ENCODE measurements at places on chromosomes 16 and 17.

- DNase-seq = no peak
Measured at GRCh38 chr17:3485481-3486068, 9.8 kb downstream of the ASPA start.

- DNase-seq = no peak
Measured at GRCh38 chr16:86306811-86307513, 203.4 kb upstream of the FOXF1 start.

DNA sequence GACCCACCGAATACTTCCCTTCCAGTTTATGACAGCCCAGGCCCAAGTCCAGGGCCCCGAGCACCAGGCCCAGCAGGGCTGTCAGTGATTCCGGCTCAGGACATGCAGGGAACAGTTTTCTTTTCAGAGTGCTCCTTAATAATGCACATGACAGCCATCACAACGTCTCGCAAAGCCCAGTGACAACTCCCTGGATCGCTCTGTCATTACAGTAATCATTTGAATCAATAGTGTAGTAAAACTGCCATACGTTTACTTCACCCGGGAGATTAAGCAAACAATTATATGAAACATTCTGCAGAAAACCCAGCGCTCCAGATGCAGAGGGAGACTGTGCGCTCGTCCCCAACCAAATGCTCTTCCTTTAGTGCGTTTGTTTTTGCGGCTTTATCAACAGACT is 162.6 kb upstream of the CDH13 start:
- no peak for DNase-seq

DNA sequence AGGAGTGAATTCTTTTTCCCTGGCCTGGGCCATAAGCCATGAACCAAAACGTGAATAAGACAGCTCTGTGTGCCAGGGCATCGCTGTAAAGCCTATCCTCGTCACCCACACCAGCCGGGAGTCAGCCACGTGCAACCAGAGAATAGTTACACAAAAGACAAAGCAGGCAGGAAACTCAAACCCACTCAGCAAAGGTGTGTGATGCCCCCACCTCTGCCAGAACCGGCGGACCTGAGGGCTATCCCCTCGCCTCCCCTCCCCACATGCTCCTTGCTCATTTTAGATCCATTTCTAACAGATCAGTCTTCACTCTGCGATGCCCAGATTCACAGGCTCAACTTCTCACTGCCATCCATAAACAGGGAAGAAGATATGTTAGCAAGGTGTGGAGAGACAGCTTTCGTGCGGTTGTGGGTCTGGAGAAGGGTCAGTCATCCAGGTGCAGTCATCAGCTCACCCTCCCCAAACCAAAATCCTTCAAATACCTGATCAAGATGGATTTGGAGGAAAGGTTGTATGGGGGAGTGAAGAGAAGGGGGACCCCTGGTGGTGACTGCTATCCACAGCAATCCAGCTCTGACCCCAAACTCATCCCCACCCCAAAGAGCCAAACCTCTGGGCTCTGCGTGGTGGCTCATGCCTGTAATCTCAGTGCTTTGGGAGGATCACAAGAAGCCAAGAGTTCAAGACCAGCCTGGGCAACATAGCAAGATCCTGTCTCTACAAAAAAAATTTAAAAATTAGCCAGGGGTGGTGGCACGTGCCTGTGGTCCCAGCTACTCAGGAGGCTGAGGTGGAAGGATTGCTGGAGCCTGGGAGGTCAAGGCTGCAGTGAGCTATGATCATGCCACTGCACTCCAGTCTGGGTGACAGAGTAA is 219.2 kb downstream of the C16orf78 start:
- DNase-seq = peak; percentile 45

- no peak for DNase-seq
Measured at GRCh38 chr16:19843371-19843770, 41.3 kb downstream of the GPRC5B start.

DNA sequence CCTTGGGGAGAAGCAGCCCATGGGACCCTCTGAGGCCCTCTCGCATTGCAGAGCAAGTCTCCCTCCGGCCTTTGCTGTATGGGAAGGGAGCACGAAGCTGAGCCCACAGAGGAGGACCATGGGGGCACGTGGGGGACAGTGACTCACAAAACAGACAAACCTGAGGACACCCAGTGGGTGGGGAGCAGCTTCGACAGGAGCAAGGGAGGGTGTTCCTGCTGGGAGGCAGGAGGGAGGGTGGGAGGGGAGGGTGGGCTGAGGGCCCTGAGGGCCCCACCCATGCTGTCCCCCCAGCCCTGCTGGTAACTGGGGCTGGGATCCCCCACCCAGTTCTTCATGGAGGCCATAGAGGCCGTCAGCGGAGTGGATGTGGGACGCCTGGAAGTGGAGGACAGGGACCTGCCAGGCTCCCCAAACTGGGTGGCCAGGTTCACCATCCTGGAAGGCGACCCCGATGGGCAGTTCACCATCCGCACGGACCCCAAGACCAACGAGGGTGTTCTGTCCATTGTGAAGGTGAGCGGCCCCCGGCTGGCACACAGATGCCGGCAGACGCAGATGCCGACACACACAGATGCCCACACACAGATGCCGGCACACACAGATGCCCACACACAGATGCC is 12.5 kb downstream of the SLC22A31 start:
- no peak for DNase-seq

DNA sequence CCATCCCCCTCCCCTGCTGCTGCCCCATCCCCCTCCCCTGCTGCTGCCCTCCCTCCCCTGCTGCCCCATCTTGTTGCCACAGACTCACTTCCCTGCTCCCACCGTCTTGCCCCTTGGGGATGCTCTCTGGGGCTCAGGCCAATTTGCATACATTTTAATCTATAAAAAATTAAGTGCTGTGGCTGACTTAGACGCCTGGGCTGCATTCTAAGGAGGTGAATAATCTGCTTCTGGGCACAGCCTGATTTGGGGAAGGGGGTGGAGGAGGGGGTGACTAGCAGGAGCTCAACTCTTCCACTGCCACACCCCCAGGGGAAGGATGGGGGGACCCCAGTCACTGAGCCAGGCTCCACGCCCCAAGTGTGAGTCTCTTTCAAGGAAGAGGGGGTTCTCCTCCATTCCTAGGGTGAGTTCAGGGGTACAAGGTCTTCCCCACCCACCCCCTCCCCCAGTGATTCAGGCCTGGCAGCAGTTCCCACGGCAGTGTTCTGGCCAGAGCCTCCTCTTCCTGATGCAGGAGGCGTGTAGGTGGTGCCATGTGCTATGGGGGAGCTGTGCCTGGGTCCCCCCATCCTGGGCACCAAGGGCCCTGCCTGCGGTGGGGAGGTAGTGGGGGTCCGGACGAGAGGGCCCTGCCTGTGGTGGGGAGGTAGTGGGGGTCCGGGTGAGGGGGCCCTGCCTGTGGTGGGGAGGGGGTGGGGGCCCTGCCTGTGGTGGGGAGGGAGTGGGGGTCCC is 5.0 kb downstream of the DPH1 start:
- DNase-seq = no peak

GRCh38 chr16:3292604-3293003 is 9.3 kb downstream of the ZNF263 start:
- DNase-seq = no peak

- DNase-seq = peak; percentile 41
Measured at GRCh38 chr17:42378959-42379594, 9.2 kb downstream of the STAT3 start.

GRCh38 chr16:86307514-86307903 is 202.8 kb upstream of the FOXF1 start:
- DNase-seq = peak; percentile 55

GRCh38 chr16:68257251-68257905 is 6.9 kb upstream of the SLC7A6 start:
- DNase-seq = no peak

DNA sequence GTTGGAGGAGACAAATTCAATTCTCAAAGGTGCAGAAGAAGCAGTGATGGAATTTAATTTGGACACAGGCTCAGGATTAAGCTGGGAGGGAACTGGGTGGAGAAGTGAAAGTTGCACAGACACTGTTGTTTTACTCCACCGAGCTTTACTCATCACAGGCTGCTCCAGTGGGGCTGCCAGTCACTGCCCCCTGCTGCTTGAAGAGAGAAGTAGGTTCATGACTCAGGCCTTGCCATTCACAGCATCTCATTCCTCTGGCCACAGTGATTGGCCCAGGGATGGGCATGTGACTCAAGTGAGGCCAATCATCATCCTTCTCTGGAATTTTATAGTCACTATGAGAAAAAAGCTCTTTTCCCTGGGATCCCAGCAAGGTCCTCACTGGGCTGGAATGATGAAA is 11.8 kb downstream of the GNAO1 start:
- DNase-seq = no peak

DNA sequence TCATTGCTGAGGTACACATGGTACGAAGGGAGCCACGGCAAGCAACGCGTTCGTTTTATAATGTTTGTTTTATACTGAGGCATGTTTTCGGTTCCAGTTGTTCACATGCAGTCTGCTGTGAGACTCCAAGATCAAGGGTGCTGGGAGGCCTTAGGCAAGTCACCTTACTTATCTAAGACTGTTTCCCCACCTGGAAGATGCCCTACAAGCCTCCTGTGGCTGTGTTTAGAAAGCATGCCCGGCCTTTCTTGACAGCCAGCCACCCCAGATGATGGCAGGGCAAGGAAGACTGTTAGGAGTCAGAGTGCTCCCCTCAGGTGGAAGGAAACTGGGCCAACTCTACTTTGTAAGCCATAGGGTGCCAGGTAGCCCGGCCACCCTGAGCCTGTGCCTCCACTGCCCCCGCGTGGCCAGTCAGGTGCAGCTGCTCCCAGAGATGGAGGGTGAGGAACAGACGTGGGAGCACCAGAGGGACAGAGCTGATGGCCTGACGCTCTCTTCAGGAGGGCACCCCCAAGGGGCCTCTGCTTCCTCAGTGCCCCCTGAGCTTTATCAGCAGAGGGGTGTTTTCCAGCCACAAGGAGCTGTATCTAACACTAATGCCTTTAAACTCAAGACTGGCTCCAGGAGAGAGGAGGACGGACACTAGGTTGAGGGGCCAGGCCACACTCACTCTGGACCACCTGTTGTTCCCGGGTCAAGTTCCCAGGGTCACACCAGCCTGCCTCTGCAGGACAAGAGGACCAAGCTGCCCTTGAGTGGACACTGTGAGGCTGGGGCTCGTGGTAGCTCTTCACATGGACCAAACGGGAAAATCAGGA is 5.4 kb downstream of the NAT9 start:
- DNase-seq = peak; percentile 69

- no peak for DNase-seq
Measured at GRCh38 chr16:81481207-81481821, 36.7 kb downstream of the CMIP start.

- DNase-seq = no peak
Measured at GRCh38 chr16:58127033-58127556, 2.1 kb downstream of the CFAP20 start.

- DNase-seq = no peak
Measured at GRCh38 chr17:71963351-71963750, 157.5 kb upstream of the SOX9 start.

- DNase-seq = no peak
Measured at GRCh38 chr17:45759761-45760160, 24.4 kb upstream of the CRHR1 start.

GRCh38 chr17:50199211-50199802 is 2.1 kb downstream of the COL1A1 start:
- no peak for DNase-seq

All from RWPE1 (cell line).